ENCODE measurements at places on chromosomes 16 and 17.

DNA sequence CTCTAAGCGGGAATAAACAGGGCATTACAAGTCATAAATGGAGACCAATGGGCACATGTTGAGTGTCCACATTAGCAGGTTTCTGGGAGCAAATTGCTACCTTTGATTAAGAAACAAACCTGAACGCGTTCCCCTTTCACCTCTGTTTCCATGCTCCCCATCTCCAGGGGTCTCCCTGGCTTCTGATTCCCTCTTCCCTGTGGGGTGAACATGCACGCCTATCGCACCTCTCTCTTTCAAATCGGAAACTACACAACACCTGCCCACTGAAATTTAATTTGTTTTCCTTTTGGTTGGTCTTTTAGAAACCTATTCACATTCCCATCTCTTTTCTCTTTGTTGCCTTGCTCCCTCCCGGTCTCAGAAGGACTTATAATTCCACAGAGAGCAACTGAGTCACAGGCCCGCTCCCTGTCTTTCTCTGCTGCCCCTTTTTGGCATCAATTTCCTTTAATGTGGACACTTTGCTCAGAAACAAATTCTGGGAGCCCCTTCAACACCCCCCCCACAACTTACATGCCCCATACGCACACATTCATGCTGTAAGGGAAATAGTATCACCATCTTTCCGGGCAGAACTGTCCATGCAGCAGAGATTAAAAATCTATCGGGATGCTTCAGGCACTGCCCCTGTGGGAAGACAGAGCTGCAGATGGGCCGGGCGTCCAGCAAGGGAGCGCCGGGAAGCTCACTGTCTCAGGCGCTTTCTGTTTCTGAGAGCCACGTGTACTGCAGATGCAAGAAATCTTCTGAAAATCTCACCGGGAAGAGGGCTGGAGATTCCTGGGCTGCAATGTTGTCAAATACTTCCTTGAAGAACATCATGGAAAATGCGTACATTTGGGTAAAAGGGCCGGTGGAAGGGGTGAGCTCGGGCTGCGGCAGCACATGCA lies 7.2 kb upstream of the FOXF1 start:
- no peak for DNase-seq

- DNase-seq: no peak
These were observed 63.2 kb downstream of the RPH3AL start for GRCh38 chr17:289409-289808.

DNA sequence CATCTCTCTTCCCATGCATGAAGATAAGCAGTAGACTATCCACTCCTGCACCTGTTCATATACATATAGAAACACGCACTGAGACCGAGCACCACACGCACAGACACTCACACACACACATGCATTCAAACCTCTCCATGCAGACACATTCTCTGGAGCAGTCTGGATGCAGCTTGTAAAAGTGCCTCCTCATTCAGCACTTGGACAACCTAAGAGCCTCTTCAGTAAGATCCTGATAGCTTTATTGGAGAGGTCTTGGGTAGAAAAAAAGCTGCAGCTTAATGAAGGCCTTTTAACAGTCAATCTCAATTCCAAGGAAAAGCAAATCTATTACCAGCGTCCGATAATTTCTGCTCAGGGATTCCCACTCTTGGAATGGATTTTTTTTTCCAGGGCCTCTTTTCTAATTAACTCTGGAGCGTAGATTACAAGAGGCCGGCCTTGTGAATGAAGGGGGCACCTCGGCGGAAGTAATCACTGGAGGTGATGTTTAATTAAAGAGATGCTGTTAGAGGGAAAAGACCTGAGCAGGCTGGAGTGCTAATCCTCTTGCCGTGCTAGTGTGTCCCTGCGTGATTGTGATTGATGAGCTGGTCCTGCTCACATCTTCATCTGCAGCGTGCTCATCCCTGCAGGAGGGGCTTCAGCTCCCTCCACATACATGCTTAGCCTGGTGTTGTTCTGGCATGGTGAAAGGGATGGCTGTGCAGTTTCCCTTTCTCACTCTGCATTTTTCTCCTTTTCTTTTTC lies 155.1 kb downstream of the RBFOX1 start:
- DNase-seq: no peak

GRCh38 chr16:51524555-51525373 lies 373.7 kb upstream of the SALL1 start:
- no peak for DNase-seq

- no peak for DNase-seq
These were observed 6.7 kb upstream of the GAST start for GRCh38 chr17:41705271-41705991.

GRCh38 chr17:62999736-63000135 lies 33.7 kb downstream of the TANC2 start:
- DNase-seq: no peak

GRCh38 chr17:8018436-8018835 lies 16.0 kb downstream of the GUCY2D start:
- DNase-seq: no peak

DNA sequence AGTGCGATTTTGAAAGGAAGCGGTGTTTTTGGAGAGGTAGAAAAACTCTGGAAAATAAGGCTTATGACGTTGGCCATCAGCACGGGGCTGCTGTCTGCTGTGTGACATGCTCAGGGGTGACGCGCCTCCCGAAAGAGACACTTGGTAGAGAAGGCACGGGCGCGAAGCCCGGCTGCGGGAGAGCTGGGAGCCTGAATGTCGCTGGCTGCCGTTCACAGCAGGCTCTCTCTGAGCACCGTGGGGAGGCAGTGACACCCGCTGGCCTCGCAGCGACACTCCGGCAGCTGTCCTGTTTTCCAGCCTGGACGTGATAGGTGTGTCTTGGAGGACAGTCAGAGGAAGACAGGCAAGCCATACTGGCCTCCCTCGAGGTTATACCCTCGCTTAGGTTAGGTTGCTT lies 759.1 kb upstream of the RBFOX1 start:
- no peak for DNase-seq

DNA sequence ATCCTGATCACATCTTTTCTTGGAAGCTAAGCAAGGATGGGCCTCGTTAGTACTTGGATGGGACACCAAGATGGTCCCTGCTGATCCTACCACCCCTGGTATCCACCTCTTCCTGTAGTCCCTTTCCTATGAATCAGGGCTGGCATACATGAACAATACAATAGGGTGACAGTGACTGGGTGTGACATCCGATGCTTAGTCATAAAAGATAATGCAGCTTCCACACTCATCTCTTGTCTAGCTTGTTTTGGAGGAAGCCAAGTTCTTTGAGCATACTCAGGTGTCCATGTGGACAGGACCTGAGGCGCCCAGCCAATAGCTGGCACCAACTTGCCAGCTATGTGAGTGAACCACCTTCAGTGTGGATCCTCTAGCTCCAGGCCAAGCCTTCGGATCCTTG lies 62.5 kb upstream of the NFAT5 start:
- DNase-seq: no peak

DNA sequence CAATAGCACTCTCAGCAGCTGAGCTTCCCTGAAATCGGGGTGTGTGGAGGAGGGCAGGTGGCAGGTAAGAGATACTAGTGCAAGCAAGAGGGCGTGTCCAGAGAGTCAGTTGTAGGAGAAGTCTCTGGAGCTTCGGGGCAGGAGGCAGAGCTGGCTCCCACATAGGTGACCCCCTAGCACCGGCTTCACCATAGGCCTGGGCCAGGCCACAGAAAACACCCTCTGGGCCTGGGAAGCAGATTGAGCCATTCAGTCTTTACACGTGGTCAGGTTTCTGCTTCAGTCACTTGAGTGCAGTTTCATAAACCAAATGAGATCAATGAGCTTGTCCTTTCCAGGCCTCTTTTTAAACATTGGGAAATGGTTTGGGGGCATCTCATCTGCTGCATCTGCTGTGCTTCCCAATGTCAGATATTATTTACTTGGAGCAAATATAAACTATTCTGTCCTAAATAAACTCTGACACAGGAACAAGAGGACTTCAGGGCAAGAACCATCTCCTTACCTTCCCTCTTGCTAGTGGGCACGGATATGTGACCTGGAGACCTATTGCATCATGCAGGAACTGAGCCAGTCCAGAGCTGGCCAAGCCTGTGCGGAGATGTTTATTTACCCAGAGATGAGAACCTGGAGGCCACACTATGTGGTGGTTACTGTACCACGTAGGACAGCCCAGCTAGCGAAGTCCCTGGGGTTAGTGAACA lies 16.1 kb downstream of the CCR7 start:
- DNase-seq: no peak

- no peak for DNase-seq
These were observed 193.2 kb upstream of the MYOCD start for GRCh38 chr17:12472252-12473173.

DNA sequence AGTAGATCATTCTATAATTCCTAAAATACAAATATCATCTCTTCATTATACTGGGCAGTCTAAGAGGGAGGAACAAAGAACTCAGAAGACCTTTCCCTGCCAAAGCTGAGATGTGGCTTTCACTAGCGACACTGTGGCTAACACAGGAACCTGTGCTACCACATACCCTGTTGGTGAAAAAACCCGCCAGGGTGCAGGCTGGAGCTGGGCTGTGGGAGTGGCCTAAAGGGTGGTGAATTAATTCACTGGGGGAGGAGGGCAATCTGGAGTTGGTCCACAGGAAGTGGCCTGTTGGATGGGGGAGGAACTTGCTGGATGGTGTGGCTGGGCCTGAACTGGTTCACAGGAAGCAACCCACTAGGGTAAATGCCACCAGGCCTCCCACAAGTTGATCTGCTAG lies 7.4 kb downstream of the ZNF594 start:
- DNase-seq: no peak

- no peak for DNase-seq
These were observed 15.9 kb downstream of the GNPTG start for GRCh38 chr16:1367486-1368174.

- DNase-seq: no peak
These were observed 21.3 kb downstream of the CIBAR2 start for GRCh38 chr16:85090873-85091521.

DNA sequence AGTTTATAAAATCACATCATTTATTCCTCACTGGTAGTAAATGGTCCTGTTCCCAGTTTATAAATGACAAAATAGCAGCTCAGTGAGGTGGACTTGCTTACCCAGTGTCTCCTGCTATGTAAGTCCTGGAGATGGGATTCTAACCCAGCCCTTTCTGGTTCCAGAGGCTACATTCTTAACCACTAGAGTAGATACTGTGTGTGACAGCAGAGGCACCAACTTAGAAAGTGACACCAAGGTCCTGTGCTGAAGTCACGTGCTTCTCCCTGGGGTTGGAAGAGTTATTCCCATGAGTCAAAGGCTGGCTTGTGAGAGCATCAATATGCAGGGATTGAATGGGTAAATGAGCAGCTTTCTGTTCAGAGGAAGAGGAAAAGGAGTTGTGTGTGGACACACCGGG lies 167.3 kb upstream of the IRX3 start:
- no peak for DNase-seq

DNA sequence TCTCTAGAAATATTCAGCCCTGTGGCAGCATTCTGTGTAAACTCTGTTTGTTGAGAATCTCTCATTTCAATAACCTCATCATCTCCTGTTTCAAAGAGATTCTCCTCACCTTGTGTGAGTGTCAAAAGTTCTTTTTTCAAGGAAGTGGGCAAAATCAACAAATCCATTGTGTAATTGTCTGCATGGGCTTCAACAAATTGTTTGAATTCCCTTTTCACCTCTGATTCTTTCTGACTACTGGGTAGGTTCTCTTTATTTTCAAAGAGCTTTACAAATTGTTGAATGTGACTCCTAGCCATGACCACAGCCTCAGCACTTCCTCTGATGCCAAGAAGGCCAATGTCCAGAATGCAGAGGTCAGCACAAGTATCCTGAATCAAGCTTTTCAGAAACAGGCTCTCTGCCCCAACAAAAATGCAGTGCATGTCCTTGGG lies 48.0 kb downstream of the N4BP1 start:
- DNase-seq: no peak

DNA sequence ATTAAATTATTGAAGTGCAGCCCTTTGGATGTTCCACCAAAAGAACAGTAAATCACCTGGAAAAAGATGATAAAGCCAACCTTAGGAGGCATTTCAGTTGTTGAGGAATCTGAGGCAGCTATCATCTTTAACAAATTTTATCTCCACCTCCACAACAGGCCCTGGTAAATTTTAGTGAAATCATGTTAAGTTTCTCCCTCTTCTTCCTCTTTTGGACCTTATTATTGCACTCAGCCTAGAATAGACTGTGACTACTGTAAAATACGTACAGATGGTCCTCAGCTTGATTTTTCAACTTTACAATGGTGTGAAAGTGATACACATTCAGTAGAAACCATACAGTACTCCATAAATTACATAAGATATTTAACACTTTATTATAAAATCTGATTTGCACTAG lies 90.3 kb downstream of the USP32 start:
- no peak for DNase-seq

- DNase-seq: no peak
These were observed 90.3 kb downstream of the ZFHX3 start for GRCh38 chr16:72957303-72958277.

DNA sequence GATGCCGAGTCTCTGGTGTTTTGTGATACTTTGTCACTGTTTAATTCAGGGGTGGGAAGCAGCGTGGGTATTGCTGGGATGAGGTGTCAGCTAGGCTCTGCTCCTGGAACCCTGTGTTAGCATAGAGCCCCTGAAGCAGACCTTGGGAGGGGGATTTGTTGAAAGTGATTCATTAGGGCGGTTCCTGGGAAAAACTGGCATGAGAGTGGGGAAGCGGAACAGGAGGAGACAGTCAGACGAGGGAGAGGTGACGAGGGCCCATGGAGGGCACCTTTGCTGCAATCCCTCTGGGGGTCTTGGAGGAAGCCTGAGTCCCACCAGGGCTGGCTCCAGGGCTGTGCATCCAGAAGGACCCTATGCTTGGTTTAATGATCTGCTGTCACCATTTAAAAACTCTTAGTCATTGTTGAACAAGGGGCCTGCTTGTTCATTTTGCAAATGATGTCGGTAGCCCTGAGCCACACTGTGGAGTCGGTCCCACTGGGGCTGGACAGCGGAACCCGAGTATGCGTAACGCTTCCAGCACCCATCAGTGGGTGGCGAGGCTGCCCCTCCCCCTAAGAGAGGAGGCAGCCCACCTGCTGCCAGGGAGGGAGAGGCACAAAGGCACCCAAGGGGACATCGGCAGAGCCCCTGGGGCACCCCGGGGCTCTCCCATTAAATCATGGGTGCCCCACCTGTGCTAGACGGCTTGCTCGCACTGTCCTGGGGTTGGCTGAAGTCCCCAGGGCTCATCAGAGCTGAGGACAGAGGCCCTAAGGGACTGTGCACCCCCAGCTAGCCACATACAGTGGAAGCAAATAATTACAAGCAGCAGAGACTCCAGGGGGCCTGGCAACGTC lies 35.4 kb downstream of the WFDC1 start:
- no peak for DNase-seq

DNA sequence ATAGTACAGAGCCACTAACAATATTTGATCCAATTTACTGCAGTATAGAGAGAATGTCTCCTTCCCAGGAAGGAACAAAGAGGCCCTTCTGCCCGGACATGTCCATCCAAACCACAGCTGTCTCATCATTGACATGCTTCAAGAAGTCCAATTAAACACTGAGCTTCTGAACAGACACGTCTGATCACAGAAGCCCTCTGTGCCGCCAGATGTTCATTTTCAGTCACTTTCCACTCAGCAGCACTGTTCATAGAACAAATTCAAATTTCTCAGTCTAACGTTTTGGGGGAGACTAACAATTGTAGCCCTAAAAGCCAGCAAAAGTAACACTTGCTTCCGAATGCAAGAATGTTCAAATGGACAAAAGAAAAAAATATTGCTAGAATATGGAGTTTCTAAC lies 15.3 kb downstream of the ZC3H7A start:
- DNase-seq: no peak
